ENCODE measurements at places on chromosomes 4 and X.
A peak's percentile ranks its signal among the peaks of the same experiment; 100 is the strongest.

GRCh38 chr4:41880022-41880837 lies 55.0 kb upstream of the TMEM33 start:
- DNase-seq, result no peak

DNA sequence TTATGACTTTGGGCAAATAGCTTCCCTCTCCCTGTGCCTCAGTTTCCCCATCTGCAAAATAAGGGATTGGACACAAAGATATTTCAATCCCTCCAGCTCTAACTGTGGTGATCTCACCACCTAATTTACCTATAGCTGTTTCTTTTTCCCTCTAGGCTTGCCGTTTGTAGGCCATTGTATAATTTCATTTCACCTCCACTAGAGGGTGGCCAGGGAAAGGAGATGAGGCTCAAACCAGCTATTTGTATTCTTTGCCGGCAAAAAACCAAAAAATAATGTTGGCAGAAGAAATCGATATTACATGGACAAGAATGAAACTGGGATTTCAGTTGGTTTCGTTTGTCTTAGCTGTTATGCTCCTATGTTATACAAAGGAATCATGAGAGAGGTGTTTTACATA lies 36.1 kb upstream of the DOCK11 start:
- no peak for DNase-seq

- DNase-seq, result no peak
Measured at GRCh38 chrX:1581132-1581531, 10.3 kb upstream of the AKAP17A start.

DNA sequence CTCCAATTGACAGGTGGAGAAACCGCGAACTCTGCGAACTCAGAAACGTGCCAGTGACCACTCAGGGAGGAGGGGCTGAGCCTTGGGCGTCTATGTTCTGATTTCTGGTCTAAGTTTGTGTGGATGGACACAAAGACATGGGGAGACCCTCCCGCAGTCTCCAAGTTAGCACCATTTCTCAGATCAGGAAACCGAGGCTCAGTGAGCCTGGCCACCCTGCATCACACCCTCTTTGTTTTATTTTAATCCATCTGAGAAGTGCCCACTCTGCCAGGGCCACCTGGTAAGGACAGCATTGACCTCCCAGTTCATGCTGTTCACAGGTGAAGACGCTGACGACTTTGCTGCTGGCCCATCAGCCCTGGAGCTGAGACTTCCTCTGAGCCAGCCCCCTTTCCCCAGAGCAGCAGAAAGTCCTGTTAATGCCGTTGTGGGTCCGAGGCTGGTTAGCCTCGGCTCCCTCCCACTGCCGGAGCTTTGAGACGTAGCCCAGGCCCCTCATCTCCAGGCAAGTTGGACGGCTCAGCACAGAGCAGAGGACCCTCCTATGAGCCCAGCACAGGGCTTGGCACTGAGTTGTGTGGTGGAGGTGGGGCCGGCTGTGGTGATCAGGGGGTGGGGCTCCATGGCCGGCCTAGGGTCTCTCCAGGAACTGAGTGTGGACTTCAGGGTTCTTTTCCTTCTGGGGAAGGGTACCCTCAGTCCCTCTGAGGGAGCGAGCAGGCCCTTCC lies 43.7 kb downstream of the PSAPL1 start:
- DNase-seq, result no peak

DNA sequence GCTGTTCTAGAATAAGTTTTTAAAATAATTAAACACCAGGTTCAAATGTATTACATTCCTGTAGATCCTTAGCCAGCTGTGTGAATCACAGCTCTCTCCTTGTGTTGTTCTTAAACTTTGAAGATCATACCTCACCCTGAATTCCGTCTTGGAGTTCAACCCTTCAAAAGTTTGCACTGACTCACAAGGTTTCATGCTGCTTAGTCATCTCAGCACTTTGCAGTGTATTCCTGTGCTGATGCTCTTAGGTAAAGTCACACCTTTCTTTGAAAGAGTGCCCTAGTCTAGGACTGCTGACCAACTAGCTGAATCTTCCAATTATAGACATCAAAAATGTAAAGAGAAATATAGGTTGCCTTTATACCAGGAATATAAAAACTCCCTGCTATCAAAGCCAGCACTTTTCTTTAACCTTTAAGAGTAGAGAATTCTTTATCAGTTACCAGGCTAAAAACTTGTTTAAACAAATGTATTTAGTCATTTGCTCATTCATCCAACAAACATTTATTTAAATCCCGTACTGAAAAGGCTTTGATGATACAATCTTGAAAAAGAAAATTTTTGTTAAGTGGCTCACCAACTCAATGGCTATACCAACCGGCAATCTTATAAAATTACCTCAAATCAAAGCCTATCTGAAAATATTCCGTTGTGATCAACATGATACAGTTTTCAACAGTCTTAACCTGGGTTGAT lies 169.7 kb downstream of the RAP1GDS1 start:
- DNase-seq, result no peak

DNA sequence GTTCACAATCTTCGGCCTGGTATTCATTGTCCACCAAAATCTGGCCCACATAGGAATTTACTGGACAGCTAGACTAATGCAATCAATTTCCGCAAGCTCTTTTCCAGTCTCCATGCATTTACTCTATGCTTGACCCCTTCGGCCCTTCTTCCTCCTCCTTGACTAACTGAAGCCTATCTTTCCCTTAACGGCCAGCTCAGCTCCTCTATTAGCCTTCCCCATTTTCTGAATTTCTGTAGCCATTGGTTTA lies 1.2 kb upstream of the PHKA2 start:
- DNase-seq, result no peak

DNA sequence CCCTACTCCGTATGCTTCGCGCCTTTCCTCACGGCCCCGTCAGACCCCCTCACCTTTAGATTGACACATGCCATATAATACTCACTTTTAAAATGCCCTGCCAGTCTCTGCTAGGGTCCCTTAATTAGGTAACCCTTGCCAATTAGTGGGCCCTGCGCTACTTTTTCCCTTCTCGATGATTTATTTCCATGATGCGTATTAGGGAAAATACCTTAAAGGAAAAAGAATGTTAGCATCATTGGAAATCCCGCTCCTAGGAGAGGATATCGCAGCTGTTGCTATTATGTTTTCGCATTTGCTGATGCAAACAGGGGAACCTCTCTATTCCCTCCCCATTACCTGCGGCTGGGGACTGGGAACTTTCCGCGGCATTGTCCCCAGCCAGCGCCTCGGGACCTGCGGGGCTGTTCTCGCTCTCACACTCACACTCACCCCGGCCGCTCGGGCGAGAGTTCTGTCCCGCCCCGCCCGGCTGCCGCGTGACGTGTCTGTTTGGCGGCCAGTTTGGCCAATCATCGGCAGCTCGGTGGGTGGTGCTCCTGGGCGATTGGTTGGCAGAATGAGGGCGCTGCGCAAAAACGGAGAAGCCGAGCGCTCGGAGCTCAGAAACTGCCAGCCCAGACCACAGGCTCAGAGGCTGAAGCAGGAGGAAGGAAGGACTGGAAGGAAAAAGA lies at the start of gene PCDH10:
PCDH10 (plus strand) TSS at position 605 of the 674 bp plus-strand sequence. CDS start 847 bp downstream, outside the sequence.
- peak; percentile 93 for DNase-seq

- DNase-seq, result no peak
Measured at GRCh38 chr4:114599231-114599902, 760 bp downstream of the UGT8 start.

DNA sequence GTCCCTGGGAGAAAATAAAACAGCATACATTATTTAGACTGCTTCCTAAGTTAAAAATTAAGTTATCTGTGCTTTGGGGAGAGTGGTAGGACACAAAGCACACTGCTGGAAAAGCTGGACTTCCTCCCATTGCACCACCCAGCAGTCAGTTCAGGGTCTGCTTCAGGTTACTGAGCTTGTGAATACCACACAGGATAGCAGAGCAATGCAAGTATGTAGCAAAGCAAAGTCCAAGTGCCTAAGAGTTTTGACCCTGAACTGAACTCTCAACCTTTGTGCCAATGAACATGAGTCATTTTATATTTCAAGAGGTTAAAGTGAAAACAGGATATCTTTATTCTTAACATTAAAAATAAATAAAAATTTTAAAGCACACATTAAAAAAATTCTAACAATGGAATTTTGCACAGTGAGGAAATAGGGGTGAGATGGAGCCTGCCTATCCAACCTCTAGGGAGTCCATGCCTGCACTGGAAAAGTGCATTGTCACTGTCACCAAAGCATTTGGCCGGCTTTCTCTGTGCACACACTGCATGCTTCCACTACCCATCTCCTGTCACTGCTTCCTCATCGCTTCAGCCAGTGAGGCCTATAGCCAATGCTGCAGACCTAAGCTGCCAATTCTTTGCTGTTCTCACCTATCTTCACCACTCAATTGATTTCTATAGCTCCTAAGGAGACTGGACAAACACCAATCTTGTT lies 50.9 kb downstream of the ABCG2 start:
- DNase-seq, result no peak

GRCh38 chrX:154333837-154334271 lies 38.3 kb downstream of the TKTL1 start:
- no peak for DNase-seq
